Esophagus muscularis mucosa (tissue), 4 donors: ENCODE measurements at places on chromosomes 12 and 14. TPM values are rescaled to one million over a fixed set of nuclear protein-coding genes. Genes with fewer than 3 reads are reported as not detected.

- DNase-seq = no peak
These were observed 1046.9 kb downstream of the AACS start for GRCh38 chr12:126112141-126112540.

DNA sequence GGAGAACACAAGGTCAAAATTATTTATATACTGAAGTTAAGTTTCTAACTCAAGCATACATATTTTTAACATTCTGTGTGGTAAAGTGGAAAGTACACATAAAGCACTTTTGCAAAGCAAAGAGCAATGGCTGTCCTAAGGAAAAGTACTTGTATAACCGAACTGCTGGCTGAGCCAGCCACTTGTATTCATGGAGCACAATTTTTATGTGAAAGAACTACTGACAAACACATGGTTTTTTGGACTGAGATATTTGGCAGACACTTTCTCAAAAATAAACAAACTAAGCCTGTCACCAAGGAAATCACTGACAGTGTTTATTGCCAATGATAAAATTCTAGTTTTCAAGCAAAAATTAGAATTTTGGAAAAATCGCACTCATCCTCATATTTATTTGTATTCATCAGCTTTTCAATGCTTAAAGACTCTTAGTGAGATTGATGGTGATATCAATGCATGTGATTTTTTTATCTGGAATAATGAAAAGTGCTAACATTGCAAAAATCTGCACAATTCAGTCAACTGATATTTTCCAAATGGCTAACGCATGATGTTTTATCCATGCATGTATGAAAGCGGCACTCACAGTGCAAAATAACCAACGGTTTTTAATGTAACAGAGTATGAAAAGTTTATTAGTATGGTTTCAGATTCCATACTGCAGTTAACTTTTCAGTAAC is 125.3 kb downstream of the IPO8 start:
- no peak for DNase-seq

DNA sequence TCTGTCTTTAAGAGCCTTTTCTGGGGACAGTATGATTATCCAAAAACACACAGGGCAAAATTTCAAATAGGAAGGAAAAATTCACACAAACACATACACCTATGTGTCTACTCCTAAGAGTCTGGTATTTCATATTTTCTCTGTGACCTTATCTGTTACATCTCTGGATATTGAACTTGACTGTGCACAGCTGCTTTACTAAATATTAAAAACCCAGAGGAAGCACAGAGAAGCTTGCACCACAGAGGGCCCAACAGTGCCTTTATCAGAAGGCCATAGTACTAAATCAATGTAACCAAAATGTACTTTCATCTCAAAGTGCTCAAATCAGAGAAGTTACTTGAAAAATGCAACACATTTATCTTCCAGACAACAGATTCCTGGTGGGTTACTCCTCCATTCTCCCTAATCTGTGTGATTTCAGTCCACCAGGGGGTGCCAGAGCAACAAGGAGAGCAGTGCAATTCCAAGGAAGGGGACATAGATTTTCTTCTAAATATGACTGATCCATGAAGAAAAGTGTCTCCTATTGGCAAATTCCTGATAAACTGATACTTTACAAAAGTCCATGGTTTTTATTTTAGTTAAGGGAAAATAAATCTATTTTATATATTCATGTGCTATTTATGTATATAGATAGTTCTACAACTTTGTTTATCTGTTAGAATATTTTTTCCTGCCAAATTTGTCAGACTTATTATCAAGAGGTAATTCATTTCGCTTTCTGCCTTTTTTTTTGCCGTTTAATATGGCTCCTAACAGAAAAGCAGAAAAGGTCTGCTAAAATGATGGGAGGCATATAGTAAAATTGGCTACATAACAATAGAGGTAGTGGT is 617.6 kb downstream of the LRFN5 start:
- no peak for DNase-seq

GRCh38 chr12:104172570-104172947 is 34.5 kb upstream of the NFYB start:
- DNase-seq = no peak

GRCh38 chr14:64508215-64508776 is 3.7 kb downstream of the ZBTB1 start:
- no peak for DNase-seq

GRCh38 chr12:19623751-19624399 is 184.6 kb downstream of the AEBP2 start:
- no peak for DNase-seq

DNA sequence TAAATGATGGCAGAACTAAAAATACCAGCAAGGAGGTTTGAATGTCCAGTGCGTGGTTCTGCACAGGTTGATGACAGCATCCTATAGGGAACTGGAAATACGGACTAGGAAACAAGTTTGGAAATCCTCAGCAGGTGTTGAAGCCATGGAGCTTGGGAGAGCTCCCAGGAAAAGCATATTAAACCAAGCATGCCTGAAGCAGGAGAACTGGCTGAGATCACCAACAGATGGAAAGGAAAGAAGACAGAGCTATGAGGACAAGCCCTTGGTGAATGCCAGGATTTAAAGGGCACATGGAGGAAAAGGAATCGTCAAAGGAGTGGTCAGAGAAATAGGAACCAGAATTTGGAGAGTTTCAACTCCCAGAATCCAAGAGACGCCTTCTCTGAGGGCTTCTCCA is 21.2 kb upstream of the ELK3 start:
- DNase-seq = no peak

Gene C1QL4
- total RNA-seq = not detected

Gene PARPBP
- total RNA-seq = 0.83 TPM

Gene PLCZ1
- not detected for total RNA-seq

Gene METAP2
- 74.8 TPM for total RNA-seq
